Body of pancreas (tissue), 4 donors: ENCODE measurements at places on chromosomes 16 and 17.

GRCh38 chr16:2761472-2761871, 9.0 kb downstream of the SRRM2 start:
- no peak for DNase-seq

- no peak for DNase-seq
Measured at GRCh38 chr16:27429330-27429871, 27.4 kb downstream of the IL21R start.

DNA sequence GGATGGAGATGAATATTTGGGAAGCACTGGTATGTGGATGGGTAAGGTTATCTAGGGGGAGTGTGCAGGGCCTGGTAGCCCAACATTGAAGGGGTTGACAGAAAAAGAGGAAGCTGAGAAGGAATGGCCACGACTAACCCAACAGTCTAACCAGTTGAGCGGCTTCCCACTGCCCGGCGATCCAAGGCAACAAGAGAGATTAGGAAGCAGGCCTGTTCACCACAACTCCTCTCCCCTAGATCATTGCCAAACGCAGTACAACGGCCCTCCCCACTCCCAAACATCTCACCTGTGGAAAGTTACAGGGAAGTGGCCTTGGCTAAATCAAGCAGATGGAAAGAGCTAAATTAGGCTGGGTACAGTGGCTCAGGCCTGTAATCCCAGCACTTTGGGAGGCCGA, 11.2 kb upstream of the RANGRF start:
- DNase-seq, result peak; percentile 74

- no peak for DNase-seq
Measured at GRCh38 chr17:64779376-64780095, 117.4 kb upstream of the SMURF2 start.

DNA sequence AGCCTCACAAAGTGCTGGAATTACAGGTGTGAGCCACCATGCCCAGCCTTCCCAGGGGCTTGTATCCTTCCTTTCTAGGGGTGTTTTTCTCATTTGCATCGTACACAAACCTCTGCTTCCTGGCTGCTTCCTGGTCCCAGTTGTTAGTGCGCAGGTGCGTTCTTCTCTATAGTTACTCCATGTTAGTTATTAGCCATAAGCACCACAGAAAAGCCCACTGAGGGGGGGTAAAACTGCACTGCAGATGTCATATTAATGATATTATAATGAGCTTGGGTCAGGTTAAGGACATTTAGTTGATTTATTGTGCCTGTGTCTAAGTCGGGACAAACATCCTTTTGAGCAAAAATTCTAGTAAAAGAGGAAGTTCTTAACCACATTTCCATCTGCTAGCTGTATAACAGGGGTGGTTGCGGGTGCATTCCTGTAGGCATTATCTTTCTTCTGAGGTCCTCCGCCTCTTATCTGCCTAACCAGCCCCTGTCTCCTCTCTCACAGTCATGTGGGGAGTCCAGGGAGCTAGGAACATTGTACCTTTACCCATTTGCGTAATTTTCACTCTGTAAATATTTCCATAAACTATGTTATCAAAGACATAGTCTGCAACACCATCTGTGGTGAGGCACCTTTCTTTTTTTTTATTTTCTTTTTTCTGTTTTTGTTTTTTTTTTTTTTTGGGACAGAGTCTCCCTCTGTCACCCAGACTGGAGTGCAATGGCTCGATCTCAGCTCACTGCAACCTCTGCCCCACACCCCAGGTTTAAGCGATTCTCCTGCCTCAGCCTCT, 23.6 kb upstream of the ATF7IP2 start:
- no peak for DNase-seq

DNA sequence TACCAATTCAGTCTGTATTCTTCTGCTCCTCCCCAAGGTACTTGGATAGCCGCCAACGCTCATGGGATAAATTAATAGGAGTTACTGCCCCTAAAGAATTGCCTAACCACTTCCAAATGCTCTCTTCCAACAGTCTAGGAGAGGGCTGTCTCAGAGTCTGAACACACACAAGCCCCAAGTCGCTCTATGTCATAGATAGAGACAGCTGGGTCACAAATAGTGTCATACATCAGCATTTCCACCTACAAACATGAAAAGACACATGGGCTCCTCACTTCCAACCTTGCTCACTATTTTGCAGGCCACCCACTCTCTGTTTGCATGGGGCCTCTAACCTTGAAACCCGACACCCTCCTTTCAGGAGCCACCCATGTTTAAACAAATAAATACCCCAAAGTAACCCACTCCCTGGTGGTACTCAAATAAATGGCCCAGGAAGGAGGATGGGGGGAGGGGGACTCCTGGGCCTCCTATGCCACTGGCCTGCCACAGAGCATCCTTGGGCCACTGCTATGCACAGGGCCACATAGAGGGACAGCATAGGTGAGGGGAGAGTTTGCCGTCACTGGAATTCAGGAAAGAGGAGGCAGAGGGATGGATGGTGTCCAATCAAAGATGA, 265.9 kb downstream of the SOX9 start:
- DNase-seq, result no peak
